ENCODE measurements at places on chromosomes 5 and 9.

GRCh38 chr9:124861342-124862229 is at the start of the genes ARPC5L and RPL35:
TSS of gene ARPC5L (plus strand) at chr9:124862130. CDS start at chr9:124869291, 7,161 bp downstream.
TSS of gene RPL35 (minus strand) at chr9:124861957. CDS start at chr9:124861912, 45 bp downstream.
- DNase-seq = peak; percentile 94

- DNase-seq = no peak
Observed at GRCh38 chr5:9971301-9971700, 278.4 kb downstream of the ATPSCKMT start.

- peak; percentile 30 for DNase-seq
Observed at GRCh38 chr5:126339215-126339805, 83.9 kb upstream of the GRAMD2B start.

DNA sequence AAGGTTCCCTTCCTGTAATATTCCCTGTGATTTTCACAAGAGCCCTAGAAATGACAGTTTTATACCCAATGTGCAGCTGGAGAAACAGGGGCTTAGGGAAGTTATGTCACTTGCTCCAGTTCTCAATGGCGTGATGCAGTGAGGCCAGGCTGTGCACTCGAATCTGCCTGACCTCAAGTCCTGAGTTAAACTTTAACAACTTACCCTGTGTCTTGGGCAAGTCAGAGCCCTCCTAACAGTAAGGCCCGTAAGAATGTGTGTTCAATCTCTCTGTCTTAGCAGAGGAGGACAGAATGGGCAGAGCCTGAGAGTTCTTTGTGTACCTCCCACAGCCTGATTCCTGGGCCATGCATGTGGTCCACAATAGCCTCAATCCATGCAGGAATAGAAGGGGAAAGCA is 181.1 kb downstream of the TRIM32 start:
- no peak for DNase-seq

DNA sequence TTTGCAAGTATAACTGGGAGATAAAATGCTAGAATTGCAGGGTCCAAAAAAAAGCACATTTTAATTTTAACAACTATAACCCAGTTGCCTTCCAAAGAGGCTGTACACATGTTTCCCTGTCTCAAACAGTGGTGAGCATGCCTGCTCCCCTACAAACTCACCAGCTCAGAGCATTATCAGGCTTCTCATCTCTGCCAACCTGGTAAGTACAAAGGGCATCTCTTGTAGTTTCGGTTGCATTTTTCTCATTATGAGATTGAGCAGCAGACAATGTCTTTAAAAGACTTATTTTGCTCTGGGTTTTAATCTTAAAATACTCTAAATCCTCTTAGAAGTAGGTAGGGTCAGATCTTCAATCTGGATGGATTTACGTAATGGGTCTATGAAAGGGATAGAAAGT is 107.1 kb upstream of the MSX2 start:
- DNase-seq = no peak

GRCh38 chr5:132070460-132071337 is 2.9 kb upstream of the CSF2 start:
- no peak for DNase-seq

GRCh38 chr5:101532430-101532829 is 629.3 kb upstream of the ST8SIA4 start:
- no peak for DNase-seq

DNA sequence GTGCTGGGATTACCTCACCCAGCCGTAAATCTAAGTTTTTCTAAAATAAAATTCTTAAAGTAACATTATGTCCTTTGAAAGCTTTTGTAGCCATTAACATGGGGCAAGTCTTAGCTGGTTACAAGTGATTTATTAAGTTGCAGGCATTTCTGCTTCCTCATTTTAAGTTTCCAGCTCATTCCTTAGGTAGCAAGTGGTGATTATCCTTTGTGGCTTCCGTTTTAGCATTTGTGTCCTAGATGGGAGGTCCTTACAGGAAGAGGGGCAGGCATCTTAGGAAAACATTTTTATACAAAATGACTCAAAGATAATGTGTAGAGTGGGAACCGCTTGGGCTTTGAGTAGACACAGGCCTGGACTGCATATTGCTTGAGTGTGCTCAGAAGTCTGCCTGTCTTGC is 35.0 kb upstream of the ROPN1L start:
- no peak for DNase-seq

- DNase-seq = no peak
Observed at GRCh38 chr5:83919071-83920041, 198.7 kb upstream of the HAPLN1 start.

- no peak for DNase-seq
Observed at GRCh38 chr9:134377976-134378375, 51.7 kb downstream of the RXRA start.

- DNase-seq = no peak
Observed at GRCh38 chr5:147689426-147689825, 93.1 kb downstream of the JAKMIP2 start.

All from T-helper 9 cell (primary cell).